ENCODE measurements at places on chromosomes 2 and 18.

- no peak for DNase-seq
These were observed 10.6 kb upstream of the ZNF516 start for GRCh38 chr18:76505614-76506013.

- no peak for DNase-seq
These were observed 1.8 kb downstream of the SALL3 start for GRCh38 chr18:78981394-78981831.

DNA sequence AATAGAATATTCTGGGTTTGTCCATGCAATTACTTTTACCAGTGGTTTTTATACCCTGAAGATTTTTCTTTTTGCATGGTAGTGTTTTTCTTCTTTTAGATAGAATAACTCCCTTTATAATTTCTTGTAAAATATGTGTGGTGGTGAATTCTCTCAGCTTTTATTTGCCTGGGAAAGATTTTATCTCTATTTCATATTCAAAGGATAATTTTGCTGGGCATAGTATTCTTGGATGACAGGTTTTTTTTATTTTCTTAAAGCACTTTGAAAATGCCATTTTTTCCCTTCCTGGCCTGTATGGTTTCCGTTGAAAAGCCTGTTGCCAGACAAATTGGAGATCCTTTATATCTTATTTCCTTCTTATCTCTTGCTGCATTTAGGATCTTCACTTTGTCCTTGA, 113.5 kb downstream of the MYO3B start:
- DNase-seq: no peak

GRCh38 chr2:115422004-115422634, 979.7 kb downstream of the DPP10 start:
- DNase-seq: no peak

DNA sequence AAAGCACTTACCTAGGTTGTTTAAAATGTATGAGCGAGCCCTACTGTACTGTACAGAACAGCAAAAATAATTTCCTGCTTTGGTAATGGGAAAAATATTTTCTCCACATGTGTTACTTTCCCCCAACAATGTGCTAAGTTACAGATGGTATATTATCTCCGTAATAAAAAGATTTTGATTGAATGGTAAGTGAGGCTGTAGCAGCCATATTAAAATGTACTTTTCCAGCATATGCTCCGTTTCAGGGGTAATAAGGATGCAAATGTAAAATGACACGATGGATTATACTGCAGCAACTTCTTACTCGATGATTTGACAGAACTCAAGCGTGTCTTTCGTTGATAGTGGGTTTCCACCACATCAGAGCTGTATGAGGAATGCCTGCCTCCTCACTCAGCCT, 50.5 kb downstream of the OSBPL6 start:
- DNase-seq: no peak

DNA sequence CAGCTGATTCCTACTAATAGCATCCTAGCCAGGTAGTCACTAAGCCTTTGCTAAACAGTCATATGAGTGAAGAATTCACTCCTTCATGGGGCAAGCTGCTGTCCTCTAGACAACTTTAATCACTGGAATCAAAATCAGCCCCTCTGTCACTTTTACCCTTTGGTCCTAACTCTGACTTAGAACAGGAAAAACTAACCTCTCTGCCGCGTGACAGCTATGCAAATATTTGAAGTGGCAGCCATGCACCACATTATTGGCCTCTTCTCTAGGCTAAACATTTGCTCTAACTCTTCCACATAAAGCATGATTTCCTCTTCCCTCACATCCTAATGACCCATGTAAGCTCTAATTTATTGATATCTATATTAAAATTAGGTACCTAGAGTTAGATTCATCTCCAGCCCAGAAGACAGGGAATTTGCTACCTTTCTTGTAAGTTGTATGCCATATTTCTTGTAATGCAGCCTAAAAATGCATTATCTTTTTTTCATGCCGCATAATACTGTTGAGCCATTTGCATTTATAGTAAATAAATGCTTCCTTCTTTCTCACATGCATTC, 12.8 kb upstream of the ONECUT2 start:
- DNase-seq: no peak

DNA sequence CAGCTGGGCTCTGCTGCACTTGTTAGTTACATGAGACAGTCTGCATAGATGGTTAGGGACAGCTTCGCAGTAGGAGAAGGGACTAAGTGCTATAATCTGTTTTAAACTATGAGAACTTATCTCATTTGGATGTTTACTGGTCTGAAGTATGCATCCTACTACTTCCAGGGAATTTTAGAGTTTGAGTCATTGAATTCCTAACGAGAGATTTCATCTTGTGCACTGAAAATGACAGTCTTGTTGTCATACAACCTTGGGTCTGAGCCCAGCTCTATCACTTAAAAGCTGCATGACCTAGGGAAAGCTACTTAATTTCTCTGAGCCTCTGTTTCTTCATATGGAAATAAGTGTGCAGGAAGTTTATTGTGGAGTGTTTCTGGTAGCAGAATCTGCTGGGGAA, 78.4 kb downstream of the TRIM43 start:
- no peak for DNase-seq

DNA sequence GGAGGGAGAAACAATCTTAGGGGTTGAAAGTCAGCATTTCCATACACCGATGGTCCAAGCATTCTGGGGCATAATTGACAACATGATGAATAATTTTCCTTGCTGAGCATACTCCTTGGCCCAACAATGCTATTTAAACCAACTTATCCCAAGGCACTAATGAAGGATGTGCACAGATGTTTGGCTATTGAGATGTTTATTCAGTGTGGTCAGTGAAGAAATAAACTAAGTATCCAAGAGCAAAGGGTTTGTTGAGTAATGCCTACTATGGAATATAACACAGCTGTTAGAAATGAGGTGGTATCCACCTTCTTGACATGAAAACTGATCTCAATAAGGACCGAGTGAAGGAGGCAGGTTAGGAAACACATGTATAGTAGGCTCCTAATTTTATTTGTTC, 53.9 kb upstream of the RAB6D start:
- DNase-seq: no peak

- no peak for DNase-seq
These were observed 125.7 kb upstream of the DPP10 start for GRCh38 chr2:114316532-114317300.

DNA sequence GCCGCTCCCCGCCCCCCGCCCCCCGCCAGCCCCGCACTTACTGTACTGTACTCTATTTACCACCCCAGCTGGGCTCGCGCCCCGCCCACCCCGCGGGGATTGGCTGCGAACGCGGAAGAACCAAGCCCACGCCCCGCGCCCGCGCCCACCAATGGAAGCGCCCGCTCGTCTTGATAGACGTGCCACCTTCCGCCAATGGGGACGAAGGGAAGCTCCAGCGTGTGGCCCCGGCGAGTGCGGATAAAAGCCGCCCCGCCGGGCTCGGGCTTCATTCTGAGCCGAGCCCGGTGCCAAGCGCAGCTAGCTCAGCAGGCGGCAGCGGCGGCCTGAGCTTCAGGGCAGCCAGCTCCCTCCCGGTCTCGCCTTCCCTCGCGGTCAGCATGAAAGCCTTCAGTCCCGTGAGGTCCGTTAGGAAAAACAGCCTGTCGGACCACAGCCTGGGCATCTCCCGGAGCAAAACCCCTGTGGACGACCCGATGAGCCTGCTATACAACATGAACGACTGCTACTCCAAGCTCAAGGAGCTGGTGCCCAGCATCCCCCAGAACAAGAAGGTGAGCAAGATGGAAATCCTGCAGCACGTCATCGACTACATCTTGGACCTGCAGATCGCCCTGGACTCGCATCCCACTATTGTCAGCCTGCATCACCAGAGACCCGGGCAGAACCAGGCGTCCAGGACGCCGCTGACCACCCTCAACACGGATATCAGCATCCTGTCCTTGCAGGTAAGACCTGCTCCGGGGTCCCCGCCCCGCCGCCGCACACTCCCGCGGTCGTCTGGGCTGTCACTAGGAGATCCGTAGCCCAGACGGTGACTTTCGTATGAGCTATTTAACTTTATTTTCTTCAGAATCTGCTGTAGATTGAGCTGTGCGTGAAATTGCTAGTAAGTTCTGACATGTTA, at the start of gene ID2:
ID2 (plus strand) TSS at position 271 of the 907 bp plus-strand sequence; CDS start at position 381, 110 bp downstream.
- peak; percentile 100 for DNase-seq

- DNase-seq: no peak
These were observed 26.5 kb downstream of the SCYGR8 start for GRCh38 chr2:227772197-227772661.

GRCh38 chr2:169623235-169623634, 39.1 kb downstream of the PPIG start:
- DNase-seq: no peak

DNA sequence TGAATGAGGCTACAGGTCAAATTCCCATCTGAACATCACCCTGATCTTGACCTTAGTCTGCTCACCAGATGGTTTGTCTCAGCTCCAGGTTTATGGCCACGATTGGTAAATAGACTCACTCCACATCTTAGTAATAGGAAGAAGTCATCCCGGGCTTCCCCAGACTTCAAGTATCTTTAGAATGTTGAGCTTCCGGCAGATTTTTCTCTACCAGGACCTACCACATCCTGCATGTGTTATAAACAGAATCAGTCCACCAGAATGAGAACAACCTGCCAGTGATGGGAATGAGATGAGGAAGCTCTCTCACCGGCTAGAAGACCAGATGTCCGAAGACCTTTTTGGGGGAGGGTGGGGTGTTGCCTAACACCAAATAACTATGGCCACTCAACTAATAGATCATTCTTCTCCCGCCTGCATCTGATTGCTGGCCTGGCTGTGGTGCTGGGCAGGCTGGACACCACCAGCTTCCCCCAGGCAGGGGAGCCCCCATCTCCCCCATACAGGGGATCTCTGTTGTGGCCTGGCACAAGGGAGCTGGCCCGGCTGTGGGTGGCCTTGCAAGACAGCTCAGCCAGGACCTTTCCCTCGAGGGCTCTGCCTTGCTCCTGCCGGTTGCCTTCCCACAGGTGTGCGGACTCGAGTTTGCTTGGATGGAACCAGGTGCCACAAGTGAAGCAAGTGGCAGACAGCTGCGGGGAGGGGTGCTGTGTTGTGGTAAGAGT, 88.5 kb downstream of the SH3RF3 start:
- DNase-seq: peak; percentile 52

DNA sequence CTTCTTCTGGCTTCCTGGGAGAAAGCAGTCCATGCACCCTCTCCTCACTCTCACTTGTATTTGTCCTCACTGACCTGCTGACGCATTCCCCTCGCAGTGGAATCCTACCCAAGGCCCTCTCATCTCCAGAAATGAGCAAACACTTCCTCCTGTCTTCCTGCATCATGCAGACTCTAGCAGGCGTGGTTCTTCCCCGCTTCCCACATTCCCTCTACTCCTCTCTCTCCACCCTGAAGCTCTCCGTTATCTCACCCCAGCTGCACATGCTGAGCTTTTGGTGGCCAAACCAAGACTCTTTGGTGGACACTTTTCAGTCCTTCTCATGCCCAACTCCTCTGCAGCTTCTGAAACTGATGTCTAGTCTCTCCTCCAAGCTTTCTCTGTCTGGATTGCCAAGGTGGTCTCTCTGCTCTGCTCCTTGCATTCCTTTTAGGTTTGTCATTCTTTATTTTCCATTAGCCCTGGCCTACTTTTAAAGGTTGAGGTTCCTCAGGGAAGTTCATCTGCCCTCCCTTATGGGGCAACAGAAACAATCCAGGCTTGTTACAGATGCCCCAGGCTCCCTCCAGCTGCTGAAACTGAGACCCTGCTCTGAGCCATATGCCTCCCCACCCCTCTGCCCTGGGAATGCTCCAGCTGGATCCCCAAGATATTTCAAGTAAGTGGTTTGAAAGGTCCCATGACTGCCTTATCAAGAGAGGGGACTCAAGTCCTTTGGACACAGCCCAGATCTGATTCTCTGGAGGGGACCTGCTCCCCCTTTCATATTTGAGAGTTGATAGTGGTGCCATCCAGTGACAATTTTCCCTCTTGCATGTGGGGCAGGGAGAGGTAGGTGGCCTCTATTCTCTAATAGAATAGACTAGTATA, 835 bp upstream of the IL18RAP start:
- DNase-seq: no peak

- DNase-seq: no peak
These were observed 44.4 kb downstream of the FBLN7 start for GRCh38 chr2:112182581-112183034.

DNA sequence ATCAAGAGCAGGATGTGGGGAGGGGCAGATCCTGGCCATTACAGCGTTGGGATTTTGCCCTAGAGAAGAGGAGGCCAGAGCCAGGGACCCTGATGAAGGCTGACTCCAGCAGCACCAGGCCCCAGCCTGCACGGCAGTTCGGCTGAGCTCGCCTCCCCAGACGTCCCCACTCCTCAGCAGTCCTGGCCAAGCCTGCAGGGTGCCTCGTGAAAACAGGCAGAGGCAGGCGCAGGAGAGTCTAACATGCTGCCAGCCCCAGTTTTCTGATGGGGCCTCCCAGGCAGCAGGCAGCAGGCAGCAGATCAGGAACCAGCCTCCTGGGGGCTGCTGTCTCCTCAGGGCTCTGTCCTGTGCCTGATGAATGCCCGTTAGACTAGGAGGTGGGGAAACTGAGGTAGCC, 19.7 kb upstream of the GLI2 start:
- no peak for DNase-seq

DNA sequence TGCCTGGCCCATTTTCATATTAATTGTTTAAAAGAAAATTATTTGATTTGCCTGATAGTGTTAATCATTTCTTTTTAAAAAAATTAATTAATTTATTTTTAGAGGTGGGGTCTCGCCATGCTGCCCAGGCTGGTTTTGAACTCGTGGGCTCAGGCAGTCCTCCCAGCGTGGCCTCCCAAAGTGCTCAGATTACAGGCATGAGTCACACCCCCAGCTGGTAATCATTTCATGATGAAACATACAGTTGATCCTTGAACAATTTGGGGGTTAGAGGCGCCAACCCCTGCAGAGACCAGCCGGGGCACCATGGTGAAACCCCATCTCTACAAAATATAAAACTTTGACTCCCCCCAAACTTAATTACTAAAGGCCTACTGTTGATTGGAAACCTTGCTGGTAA, 7.9 kb downstream of the GPN1 start:
- DNase-seq: no peak

DNA sequence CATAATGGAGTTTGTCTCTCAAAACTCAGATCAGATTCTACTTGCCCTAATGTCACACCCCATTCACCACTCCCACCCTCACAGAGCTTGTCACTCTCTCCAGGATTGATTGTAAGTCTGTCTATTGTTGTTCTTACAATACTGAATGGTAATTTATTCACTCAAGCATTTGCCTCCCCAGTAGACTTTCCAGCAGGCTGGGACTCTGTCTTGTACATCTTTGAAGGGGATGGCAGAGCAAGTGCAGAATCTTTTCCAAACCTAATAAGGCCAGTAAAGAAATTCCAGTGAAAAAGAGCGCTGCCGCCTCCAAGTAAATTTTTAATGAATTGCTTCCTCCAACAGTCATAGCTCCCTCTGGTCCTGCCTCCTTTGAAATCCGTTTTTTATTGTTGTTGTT, 56.9 kb downstream of the RBM43 start:
- no peak for DNase-seq

DNA sequence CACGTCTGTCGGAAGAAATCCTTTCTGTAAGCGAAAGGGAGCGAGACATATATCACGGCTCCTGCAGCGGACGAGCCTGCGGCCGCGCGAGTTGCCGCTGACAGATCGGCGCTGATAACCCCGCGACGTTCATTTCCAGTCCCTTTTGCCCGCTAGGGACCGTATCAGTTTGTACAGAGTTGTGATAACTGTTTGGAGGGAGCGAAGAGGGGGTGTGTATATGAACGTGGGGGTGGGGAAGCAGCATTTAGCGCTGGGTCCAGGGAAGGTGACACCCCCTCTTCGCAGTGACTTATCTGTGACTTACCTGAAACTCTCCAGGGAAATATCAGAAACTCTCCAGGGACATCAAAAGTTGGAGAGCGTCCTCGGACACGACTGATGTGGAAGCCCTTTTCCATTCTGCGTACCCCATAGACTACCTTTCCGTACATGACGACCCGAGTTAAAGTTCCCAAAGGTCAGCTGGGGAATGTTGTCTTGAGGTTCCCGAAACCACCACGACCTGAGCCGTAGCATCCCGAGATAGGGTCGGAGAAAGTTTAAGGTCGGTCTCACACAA, 948 bp upstream of the GATA6 start:
- DNase-seq: no peak
